GM23338 (cell line): ENCODE measurements at places on chromosomes 12 and 14. TPM values are rescaled to one million over a fixed set of nuclear protein-coding genes. Genes with fewer than 3 reads are reported as not detected.

The SIRT4 gene
- 0.78 and 2.0 TPM in 2 replicates for total RNA-seq

The RND1 gene
- 7.4 and 10.4 TPM in 2 replicates for total RNA-seq

The NANOG gene
- total RNA-seq = 134 TPM in 2 replicates

DNA sequence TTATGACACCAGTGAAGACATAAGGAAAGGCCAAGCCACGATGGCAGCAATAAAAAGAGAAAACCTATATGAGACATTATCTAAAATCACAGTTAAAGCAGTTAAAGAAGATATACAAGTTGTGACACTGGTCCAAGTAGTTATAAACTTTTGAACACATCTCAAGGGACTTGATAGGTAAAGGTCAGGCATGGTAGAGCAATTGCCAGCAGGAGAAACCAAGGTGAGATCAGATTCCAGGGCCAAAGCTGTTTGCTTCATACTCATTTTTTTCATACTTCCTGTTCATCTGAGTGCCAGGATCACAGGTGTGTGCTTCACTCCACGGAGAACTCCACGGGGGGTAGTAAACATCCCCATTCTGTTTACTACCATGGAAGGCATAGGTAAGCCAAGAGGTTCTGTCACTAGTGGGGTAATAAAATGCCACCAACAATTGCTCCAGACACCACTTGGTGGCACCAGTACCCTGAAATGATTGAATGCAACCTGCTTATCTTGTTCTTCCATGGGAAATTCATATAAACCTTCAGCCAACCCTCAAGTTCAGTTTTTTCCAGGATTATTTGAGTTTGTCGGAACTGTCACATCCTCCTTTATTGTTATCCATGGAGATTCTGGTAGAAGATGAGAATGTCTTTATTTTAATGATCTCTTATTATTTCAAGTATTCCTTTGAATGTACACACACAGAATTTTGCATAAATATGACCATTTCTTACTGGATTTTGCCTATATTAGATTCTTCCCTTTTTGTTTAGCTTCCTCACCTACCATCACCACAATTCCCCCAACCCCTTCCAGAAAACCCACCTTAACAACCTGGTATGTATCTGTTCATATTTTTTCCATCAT, 59.2 kb upstream of the TSPAN8 start:
- H3K4me1 ChIP-seq = peaks cover 14% of the 10 kb centered on the region; the same call in 1 of the 2 replicates
- H3K4me3 ChIP-seq = no peak overlapping the region
- no peak overlapping the region for H3K27ac ChIP-seq
- no peaks in the 10 kb centered on the region for H3K27me3 ChIP-seq
- peak; percentile 31 for DNase-seq

GRCh38 chr12:108104657-108105056, 24.4 kb upstream of the WSCD2 start:
- no peak overlapping the region for H3K27ac ChIP-seq
- no peak overlapping the region for H3K4me3 ChIP-seq
- DNase-seq = no peak

- H3K4me3 ChIP-seq = no peak overlapping the region
- H3K27me3 ChIP-seq = no peaks in the 10 kb centered on the region
- DNase-seq = no peak
- no peaks in the 10 kb centered on the region for H3K36me3 ChIP-seq
- no peak overlapping the region for H3K27ac ChIP-seq
Observed at GRCh38 chr14:90630171-90630806, 185.9 kb downstream of the TTC7B start.

- H3K27me3 ChIP-seq = no peaks in the 10 kb centered on the region
- no peaks in the 10 kb centered on the region for H3K36me3 ChIP-seq
- H3K27ac ChIP-seq = no peak overlapping the region
- H3K4me1 ChIP-seq = peaks cover 11% of the 10 kb centered on the region
- no peak for DNase-seq
Observed at GRCh38 chr14:33647385-33647786, 303.5 kb downstream of the EGLN3 start.

DNA sequence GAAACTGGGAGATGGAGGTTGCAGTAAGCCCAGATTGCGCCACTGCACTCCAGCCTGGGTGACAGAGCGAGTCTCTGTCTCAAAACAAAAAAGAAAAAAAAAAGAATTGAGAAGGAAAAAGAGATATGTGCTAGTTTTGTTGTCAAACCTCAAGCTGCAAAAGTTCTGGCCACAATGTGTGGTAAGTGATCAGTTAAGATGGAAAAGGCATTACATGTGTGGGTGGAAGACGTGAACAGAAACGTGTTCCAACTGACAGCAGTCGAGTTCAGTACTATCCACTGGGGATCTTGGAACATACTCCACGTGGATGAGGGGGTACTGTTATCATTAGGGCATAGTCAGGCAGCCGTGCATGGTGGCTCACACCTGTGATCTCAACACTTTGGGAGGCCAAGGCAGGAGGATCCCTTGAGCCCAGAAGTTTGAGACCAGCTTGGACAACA, 17.3 kb downstream of the GPR68 start:
- peaks cover 17% of the 10 kb centered on the region; the same call in 1 of the 2 replicates for H3K4me1 ChIP-seq
- no peak for DNase-seq
- H3K27ac ChIP-seq = no peak overlapping the region
- no peaks in the 10 kb centered on the region for H3K27me3 ChIP-seq
- H3K36me3 ChIP-seq = no peaks in the 10 kb centered on the region

DNA sequence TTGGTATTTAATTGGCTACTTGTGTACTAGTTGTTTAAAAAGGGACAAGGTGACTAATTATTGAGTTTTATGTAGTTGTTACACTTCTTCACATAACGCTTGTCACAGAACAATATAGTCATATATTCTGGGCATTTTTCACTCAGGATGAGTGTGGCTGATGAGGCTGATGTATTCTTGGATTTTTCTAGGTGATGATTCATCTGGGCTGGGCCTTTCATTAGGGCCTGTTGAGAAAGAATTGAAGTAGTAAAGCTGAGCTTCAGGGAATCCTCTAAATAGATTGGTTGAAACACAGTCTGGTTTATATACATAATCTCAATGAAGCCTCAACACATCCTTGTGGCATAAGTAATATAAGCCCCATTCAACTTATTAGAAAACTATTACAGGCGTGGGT, 445.7 kb downstream of the DAD1 start:
- no peak for DNase-seq
- H3K4me1 ChIP-seq = no peaks in the 10 kb centered on the region
- no peaks in the 10 kb centered on the region for H3K27me3 ChIP-seq

The B4GALNT3 gene
- total RNA-seq = 15.8 and 31.3 TPM in 2 replicates

The KLRK1 gene
- not detected in 2 replicates for total RNA-seq

DNA sequence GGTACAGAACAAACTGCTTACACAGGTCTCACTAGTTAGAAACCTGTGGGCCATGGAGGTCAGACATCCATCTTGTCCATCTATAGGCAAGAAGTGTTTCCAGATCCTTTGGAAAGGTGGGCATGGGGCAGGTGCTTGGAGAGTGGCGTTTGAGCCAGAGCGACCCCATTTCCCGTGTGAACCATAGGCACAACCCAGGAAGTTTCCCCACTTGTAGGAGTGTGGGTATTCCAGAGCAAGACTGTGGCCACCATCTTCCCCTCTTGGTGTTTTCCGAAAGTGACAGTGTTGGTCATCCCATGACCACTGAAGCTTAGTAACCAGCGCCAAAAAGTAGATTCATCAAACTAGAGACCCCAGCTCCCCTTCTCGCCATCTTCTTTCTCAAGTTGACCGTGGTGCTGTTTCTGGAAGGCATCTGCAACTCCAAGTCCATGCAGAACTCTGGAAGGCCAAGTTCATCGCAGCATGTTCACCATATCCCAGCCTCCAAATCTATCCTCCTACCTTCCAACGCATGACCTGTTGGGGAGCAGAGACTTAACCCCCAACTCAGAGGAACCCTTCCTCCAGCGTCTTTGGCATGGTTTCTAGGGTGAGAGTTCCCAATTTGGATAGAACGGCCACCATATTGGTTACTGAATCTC, 19.7 kb downstream of the PHETA1 start:
- DNase-seq = no peak
- no peaks in the 10 kb centered on the region for H3K36me3 ChIP-seq
- no peaks in the 10 kb centered on the region for H3K27me3 ChIP-seq
- no peaks in the 10 kb centered on the region for H3K4me1 ChIP-seq
- no peak overlapping the region for H3K4me3 ChIP-seq

DNA sequence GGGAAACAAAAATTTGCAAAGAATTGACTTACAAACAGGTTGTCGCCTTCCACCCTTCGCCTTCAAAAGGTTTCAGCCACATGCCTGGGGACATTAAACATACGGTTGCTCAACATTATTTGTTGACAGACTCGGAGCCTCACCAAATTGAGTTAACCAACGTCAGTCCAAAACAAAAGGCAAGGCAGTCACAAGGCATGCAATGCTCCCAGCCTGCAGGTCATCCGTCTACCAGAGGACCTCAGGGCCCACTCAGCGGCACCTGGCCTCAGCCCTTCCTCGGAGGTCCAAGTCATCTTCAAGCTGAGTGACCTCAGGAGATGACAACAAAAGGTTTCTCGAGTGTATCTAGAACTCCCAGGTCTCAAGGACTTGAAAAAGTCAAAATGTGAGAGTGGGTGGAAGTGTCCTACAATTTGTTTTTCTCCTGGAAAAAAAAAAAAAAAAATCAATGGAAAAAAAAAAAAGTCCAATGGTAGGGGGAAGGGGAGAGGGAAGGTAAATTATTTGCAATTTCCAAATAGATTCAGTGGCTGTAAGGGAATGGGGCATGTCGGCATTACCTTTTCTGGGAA, 64.3 kb downstream of the KDM2B start:
- peak overlapping the region; percentile 90; the same call in 1 of the 2 replicates for H3K27ac ChIP-seq
- H3K4me1 ChIP-seq = peaks cover 13% of the 10 kb centered on the region
- no peak overlapping the region for H3K4me3 ChIP-seq
- DNase-seq = no peak
- peaks cover 17% of the 10 kb centered on the region for H3K36me3 ChIP-seq

The CHGA gene
- total RNA-seq = 13.9 and 20.9 TPM in 2 replicates

GRCh38 chr12:131197490-131197889, 243.8 kb downstream of the ADGRD1 start:
- no peak for DNase-seq
- H3K4me1 ChIP-seq = no peaks in the 10 kb centered on the region
- no peaks in the 10 kb centered on the region for H3K36me3 ChIP-seq
- no peak overlapping the region for H3K4me3 ChIP-seq
- H3K27ac ChIP-seq = no peak overlapping the region
